ENCODE measurements at places on chromosomes 2 and 18.

- DNase-seq: no peak
Measured at GRCh38 chr2:231522418-231523180, 7.6 kb downstream of the NMUR1 start.

DNA sequence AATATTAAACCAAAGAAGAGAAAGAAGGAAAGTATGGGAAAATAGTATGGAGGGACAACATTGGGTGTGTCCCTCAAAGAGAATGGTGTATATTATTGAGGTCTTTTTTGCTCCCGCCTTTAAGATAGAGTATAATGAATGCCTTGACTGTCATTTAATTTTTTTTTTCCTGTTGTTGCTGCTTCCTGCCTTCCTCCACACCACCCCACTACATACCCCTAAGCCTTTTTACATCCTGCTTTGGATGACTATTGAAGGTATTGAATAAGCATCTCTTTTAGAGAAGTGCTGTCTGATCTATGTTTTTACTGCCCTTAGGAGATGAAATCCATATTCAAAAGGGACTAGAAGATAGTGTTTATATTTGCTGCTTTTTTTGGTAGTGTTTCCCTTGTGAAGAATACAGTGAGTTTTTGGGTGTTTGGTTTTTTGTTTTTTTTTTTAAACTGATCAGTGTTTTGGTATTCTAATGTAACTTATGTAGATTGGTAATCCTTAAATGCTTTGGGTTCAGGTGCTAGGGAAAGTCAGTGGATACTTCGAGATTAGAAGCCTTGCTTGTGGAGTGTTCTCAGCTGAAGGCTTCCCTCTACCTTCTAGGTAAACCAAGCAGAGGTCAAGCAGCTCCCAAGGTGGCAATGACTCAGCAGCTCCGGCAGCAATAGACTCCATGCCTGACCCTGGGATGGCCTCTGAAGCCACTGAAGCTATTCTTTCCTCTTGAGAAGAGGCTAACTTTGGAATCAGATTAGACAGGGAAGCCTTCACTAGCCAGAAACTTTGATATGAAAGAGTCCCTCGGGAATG is 5.0 kb downstream of the FZD7 start:
- no peak for DNase-seq

- DNase-seq: no peak
Measured at GRCh38 chr2:149031396-149031795, 7.1 kb upstream of the LYPD6B start.

GRCh38 chr2:158221063-158222020 is 119.7 kb downstream of the UPP2 start:
- DNase-seq: no peak

GRCh38 chr2:191933307-191934105 is 86.6 kb upstream of the CAVIN2 start:
- DNase-seq: no peak

GRCh38 chr2:50952596-50952995 is 79.3 kb downstream of the NRXN1 start:
- no peak for DNase-seq

DNA sequence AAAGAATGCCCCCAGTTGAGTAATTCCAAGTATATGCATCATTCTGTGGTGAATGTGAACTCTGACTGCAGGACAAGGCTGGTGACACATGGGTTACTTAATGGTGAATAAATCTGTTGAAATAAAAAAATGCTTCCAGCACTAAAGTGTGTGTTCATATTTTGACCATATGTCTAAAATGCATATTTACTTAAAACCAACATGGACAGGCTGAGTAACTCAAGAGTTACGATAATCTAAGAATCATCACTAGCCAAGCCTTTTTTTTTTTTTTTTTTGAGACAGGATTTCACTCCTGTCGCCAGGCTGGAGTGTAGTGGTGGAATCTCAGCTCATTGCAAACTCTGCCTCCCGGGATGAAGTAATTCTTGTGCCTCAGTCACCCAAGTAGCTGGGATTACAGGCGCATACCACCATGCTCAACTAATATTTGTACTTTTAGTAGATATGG is 47.1 kb upstream of the CCBE1 start:
- DNase-seq: no peak

GRCh38 chr2:127674241-127675209 is 805 bp downstream of the LIMS2 start:
- no peak for DNase-seq
